Left ventricle myocardium superior (tissue), 1 donor: ENCODE measurements at places on chromosomes 2 and 18.
A peak's percentile ranks its signal among the peaks of the same experiment; 100 is the strongest.

DNA sequence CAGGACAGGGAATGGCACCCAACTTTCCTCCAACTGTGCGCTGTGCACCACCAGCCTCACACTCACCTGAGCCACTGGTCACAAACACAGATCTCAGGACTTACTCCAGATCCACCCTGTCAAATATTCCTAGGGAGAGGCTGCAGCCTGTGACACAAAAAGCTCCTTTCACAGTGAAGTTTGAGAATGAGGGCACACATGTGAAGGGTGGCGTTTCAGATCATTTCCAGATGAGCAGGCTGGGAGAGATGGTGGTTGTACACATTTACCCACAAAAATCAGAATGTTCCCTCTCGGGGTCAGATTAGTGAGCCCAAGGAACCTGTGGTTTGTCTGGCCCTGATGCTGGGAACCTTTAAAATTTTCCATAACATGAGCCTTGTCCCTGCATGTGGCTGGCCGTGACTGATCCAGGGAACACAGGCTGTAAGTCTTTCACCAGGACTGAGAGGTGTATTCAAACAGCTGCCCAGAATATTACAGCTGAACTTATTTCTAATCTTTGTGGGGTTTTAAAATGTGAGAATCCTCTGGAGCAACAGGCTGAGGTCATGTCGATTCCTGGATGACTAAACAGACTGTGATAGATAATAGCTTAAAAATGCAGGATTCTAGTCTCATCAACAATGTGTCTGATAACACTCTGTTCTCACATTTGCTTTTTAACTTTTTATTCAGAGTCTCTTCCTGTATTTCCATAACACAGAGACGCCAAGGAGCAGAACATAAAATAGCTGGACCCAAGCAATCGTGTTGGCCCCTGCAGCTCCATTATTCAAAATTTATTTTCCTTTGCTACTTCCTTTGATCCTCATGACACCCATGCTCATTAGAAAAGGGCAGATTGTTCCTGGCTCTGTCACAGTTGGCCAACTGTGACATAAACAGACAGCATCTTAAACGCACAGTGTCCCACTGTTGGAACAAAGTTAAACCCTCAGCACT lies 35.5 kb downstream of the IL1R2 start:
- peak; percentile 25 for DNase-seq

GRCh38 chr18:3121259-3121658 lies 98.5 kb downstream of the MYOM1 start:
- no peak for DNase-seq

- no peak for DNase-seq
These were observed 43.1 kb upstream of the ENOSF1 start for GRCh38 chr18:755506-755905.

GRCh38 chr2:106004851-106005250 lies 189.2 kb downstream of the UXS1 start:
- DNase-seq: no peak

DNA sequence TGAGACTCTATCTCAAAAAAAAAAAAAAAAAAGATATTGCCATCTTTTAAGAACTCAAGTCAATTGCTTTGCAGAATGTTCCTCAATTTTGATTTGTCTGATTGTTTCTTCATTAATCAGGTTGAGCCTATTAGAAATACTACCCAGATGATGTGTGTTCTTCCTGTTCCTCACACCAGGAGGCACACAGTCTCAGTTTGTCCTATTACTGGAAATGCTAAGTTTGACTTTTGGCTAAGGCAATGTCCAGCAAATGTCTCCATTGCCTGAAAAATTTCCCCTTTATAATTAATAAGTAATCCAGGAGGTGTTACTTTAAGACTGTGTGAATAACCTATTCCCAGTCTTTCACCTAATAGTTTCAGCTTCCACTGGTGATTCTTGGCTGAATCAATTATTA lies 28.4 kb downstream of the BOLA3 start:
- no peak for DNase-seq

GRCh38 chr18:69213842-69214241 lies 186.8 kb upstream of the DOK6 start:
- DNase-seq: no peak

DNA sequence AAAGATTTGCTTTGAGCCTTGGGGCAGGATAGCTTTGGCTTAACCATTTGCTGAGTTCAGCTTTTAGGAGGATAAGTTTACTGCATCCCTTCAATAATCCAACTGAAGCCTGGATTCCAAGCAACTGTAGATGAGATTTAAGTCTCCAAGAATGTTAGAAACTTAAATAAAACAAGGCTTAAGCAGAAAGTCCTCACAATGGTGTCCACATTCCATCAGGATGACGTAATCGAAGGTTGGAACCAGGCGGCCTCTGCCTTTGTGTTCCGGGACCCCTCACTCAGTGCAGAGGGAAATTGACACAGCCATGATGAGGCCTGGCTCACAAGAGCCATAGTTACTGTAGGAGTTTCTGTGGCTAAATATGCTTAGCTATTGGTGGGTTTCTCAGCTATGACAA lies 260.4 kb downstream of the LPIN1 start:
- DNase-seq: no peak

DNA sequence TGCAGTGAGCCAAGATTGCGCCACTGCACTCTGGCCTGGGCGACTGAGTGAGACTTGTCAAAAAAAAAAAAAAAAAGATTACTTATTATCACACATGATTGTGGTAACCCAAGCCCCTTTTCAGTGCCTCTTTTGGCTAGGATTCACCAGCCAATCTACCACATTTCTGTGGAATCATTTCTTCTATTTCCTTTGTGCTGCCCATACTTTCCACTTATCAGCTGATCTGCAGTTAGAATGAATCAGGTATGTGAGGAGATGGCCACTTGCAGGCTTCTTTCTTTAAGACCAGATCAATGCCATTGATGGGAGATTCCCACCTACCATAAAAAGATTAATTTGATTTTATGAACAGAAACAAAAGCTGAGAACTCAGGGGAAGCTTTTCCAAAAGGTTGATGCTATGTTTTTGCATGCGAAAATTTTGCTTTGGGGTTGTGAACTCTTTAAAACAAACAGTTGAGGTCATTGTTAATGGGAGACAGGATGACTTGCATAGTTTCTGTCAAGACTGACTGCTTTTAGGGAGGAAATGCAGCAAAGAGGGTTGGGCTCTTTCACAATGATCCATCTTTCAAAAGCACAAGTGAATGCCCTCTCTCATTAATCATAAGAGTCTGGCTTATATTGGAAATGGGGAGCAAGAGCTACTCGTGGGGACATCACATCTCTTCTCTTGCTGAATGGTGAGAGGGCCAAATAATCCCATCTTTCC lies 66.9 kb upstream of the CYP26B1 start:
- DNase-seq: no peak

DNA sequence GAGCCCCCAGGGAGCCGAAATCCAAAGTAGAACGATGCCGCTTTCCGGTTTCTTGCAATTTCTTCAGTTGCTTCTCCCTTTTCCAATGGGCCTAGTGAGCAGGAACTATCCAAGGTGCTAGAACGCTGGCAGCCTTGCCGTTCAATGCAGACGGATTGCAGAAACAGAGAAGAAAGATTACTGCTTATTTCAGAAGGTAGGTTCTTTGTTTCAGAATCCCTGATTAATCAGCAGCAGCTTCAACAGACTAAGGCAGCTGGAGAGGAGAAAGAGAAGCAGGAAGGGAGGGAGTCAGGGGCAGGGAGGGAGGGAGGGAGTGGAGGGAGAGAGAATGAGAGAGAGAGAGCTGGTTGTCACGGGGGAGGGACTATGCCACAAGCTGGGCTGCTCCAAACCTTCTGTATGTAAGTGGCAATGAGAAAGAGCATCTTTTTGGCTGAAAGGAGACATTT lies 576 bp downstream of the NYAP2 start:
- DNase-seq: no peak

DNA sequence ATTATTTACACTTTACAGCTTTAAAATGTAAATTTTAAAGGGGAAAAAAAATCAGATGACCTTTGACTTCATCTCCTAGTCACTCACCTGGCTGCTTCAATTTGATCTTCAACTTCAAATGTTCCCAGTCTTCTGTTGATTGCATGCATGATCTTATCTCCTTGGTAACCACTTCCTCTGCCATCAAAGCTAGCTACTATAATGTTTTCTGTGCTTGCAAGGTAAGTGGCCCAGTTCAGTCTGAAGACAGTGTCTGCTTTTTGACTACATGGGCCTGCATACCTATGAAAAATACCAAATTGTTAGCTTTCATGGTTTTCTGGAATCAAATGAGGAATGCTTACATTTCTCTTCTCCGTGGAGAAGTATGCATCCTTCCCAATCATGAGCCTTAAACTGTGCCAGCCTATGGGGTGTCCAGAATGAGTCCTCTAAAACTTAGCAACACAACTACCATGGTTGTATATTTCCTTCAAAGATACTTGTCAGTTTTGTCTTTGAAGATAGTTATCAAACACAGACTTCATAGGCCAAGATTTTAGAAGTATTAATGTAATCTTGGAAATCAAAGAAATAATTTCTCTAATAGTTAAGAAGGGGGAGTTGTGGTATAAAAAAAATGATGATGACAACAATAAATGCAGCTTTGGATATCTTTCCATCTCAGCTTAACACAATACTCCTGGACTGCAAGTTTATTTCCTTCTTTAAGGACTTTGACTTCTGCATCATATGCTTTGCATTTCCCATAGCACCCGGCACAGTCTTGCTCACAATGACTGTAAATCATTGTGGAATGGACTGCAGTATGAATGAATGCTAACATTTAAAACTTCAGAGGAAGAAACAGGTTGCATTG lies 62.1 kb downstream of the DPP4 start:
- DNase-seq: no peak

DNA sequence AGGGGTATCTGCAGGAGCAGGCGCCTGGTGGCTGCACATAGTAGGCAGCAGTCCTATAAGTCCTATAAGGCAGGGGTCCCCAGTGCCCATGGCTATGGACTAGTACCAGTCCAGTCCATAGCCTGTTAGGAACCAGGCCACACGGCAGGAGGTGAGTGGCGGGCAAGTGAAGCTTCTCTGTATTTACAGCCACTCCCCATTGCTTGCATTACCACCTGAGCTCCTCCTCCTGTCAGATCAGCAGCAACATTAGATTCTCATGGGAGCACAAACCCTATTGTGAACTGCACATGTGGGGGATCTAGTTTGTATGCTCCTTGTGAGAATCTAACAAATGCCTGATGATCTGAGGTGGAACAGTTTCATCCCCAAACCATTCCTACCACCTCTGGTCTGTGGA lies 33.1 kb downstream of the STK25 start:
- DNase-seq: no peak
